ENCODE measurements at places on chromosomes 12 and 14. TPM values are rescaled to one million over a fixed set of nuclear protein-coding genes. Genes with fewer than 3 reads are reported as not detected.

LYZ gene
- total RNA-seq = not detected

SOCS4 gene
- 13.2 TPM for total RNA-seq

IFNG-AS1 gene
- total RNA-seq = not detected

KLRG1 gene
- 1.0 TPM for total RNA-seq

MYO1H gene
- total RNA-seq = not detected

SLC38A4 gene
- 1.2 TPM for total RNA-seq

KLRB1 gene
- total RNA-seq = not detected

NTN4 gene
- 11.1 TPM for total RNA-seq

PARP2 gene
- 4.6 TPM for total RNA-seq

MANSC1 gene
- 3.0 TPM for total RNA-seq

DIO2 gene
- total RNA-seq = 16.1 TPM
